NCI-H187 (cell line): ENCODE measurements at places on chromosomes 5 and 9.

GRCh38 chr5:172616730-172617129 is 24.3 kb upstream of the NEURL1B start:
- DNase-seq, result no peak

DNA sequence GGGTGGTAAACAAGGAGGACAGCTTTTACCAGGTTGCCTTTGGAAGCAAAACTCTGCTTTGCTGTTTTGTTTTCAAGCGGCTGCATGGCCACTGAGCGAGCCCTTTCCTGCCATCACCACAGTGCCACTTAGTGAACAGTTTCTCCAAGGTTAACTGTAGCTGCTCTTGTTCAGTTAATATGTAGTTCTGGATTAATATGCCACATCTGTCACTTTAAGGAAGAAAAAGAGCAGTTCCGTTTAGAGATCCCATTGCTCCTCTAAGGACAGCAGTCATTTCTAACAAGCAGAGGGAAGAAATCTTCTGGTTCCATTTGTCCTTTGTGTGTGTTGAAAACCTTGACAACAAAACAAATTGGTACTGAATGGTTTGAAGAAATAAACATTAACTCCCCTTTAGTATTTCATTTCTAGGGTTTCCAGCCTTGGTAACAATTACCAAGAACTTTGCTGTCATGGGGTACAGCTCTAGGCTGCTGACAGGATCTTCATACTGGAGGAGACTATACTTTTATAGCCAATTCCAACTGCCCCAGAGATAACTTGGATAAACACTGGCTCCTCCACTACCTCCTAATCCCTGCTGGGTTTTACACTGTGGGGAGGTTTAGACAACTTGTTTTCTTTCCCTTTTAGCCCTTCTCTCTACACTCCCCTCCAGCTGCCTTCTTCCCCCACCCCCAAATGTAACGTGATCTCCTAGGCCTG is 10.3 kb upstream of the ABL1 start:
- no peak for DNase-seq

GRCh38 chr5:89936576-89936975 is 473.0 kb downstream of the CETN3 start:
- no peak for DNase-seq

DNA sequence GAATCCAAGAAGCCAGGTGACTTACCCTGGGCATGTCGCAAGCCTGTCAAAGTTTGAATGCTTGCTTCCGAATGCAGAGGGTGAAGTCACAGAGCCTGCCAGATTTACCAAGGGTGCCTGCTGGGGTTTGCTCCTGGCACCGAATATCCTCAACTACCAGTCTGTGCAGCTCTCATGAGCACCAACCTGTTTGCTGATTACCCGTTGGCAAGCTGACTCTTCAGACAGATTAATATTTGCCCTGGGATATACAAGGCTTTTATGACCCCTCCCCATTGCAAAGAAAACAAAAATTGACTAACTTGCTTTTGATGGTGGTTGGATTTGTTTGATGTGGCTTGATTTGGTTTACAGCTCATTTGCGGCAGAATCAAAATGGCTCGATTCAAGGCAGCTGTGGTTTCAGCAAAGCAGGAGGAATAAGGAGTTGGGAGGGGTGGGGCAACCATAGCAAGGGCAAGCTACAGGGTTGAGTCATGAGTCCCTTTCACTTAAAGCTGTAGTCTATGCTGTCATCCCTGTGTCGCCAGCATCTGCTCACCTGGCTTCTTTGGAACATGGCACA is 82.3 kb upstream of the AGXT2 start:
- DNase-seq, result no peak

DNA sequence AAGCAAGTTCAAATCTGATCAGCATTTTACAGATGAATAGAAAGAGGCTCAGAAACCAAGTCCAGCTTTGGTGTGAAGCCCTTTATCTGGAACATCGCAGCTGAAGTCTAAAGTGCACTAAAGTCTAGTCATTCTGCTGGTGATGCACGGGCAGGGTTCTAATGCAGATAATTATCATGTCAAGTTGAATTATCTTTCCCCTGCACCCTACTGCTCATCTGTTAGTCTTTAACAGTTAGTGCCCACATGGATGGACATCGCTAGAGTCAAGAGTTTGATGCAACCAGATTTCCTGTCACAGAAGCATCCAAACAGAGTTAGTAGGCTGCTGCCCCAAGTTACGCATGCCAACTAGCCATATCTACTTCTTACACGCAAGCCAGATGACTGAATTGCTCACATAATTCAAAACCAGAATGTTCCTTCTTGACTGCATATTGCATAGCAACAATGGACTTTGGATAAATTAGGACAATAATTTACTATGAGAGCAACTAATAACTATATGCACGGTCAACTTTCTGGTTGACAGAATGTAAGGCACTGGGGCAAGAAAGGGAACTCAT is 1.6 kb upstream of the TOMM5 start:
- DNase-seq, result no peak

DNA sequence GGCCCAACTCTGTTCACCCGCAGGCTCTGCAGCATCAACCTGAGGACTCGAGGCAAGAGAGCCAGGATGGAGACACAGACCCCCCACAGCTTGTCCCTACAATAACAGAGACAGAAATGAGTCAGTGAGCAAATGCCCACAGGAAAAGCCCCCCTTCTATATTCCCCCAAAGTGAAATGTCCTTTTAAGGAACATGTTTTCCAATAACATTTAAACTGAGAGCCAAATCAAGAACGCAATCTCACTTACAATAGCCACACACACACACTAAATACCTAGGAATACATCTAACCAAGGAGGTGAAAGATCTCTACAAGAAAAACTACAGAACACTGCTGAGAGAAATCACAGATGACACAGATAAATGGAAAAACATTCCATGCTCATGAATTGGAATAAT is 49.0 kb downstream of the TEX10 start:
- DNase-seq, result no peak

DNA sequence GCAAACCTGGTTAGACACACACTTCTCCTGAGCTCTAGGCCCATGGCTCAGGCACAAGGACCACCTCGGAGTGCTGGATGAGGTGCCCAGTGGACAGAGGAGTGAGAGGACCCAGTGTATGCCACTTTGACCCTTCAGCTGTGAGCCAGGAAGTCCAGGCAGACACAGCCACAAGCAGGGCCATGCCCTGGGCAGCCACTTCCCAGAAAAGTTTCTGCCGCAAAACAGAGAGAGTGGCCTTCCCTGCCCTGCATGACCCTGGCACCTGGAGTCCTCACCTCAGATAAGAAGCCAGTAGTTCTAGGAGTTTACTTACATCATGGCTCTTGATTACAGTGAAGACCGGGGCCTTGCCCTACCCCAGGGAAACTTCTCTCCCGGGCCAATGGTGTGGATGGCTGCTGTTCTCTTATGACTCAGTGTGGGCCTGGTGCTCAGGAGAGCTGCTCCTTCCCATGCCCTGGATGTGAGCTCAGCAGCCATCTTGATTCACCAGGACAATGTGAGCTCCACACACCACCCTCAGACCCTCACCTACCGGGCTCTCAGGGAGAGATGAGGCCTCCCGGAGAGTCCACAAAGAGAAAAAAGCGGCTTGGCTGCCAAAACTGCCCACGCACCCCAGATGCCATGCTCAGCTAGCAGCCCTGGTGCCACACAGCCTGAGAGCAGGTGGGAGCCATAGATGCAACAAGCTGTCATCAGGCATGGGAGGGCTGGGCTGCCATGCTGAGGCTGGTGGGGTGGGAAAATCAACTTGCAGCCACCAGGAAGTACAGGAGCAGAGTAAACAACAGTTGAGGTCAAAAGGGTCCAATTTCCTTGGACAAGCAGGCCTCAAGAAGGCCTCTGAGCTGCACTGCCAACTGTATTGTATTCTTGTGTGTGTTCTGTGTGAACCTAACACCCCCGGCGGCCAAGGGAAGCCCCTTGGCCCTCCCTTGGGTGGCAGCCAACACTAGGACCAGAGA is 11.7 kb upstream of the IRF1 start:
- DNase-seq, result no peak

GRCh38 chr5:135487839-135488514 is 35.8 kb upstream of the TIFAB start:
- no peak for DNase-seq

GRCh38 chr9:38282756-38283155 is 109.7 kb upstream of the ALDH1B1 start:
- DNase-seq, result no peak

DNA sequence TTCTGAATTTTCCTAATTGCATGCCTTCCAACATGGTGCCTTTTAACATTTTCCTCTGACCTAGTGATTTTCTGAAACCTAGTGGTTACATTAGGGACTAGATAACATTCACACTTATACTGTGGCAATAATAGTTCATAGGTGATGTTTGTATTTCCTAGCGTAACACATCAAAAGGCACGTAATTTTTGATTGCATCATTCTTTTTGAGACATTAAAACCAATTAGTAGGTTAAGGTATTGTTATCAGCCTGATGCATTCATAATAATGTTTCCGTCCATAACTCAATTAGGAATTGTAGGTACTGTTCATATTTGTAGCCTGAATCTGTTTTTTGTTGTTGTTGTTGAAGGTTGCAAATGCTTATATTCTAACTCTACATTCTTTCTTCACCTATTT is 192.4 kb downstream of the ANXA1 start:
- no peak for DNase-seq

DNA sequence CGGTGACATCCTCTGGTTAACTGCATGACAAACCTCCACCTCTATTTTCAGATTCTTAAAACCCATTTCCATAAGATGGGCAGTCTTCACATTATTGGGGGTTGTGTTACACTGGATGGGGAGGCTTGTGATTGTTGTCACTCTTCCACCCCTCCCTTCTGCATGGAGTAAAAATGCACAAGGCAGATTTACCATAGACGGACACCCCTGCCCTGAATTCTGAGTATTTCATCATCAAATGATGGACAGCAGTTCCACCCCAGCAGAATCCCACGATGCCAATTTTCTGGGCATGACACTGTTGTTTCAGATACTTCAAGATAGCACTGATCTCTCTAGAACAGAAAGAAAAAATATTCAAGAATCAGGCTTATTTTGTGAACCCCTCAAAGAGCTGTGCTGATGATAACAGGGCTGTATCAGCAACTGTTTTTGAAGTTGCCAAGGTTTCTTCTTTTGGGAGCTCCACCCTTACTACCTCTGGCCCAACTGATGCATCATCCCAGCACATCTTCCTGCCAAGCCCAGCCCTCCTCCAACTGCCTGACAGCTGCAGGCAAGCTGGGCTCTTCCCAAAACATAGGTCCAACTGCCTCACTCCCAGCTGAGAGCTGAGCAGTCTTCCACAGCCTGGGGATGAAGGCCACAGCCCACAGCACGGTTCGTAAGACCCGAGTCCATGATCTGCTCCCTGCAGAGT is 21.4 kb downstream of the CMBL start:
- DNase-seq, result no peak

GRCh38 chr5:32720300-32720699 is 9.2 kb downstream of the NPR3 start:
- no peak for DNase-seq

GRCh38 chr9:38408719-38409118 is 15.5 kb downstream of the IGFBPL1 start:
- no peak for DNase-seq

DNA sequence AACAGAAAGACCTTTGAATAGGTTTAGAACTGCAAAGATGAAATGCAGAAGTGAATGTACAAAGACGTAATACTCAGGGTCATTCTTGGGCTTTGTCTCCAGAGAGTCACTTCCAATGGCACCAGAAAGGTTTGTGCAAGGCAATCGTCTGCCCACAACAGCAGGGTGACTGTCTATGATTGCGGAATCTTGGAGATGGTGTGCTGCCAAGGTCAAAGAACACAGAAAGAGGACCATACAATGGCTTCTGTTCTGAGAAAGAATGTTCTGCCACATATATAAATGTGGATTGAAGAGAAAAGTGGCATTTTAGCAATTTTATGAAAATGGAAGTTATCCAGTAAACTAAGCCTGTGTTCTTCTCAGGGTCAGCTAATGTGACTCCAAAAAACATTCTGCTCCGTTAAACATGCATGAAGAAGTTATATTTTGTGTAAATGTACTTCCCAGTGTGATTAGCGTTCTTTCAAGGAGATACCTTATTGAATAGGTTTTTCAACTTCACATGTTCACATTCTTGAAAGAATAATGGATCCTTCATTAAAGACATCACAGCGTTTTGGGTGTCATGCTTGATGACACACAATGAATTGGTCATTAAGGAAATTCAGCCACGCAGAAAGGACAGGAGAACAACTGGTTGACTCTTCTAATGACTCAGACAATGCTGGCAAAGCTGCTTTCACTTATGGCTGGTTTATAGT is 73.4 kb upstream of the CDH6 start:
- no peak for DNase-seq

DNA sequence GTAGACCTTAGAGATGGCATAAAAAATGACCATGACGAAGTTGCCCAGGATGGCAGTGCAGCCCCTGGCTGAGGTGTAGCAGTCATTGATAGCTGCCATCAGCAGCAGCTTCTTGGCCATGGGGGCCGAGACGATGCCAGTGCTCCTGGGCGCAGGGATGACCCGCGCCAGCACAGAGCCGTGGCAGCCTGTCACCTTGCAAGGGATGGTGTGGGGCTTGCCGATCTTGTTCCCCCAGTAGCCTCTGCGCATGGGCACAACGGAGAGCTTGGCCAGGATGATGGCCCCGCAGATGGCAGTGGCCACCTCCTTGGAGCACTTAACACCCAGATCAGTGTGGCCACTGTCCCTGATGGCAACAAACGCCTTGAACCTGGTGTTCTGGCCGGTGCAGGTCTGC is 2.1 kb upstream of the PGGT1B start:
- no peak for DNase-seq

GRCh38 chr5:87002485-87002884 is 265.2 kb upstream of the RASA1 start:
- DNase-seq, result no peak

DNA sequence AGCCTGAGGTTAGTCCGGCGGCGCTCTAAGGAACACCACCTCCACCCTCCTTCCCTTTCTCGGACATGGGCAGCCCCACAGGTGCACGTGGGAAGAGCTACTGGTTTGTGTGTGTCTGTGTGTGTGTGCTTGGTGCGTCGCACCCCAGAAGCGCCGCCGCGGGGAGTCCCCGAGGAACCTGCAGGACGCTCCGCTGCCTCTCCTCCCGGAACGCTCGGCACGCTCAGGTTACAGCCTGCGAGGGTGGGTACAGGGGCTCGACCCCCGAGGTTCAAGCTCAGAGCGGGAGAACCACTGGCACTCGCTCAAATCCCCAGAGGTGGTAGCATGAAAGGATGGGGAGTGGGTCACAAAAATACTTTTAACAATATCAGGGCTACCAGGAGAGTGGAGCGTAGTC is 2.0 kb downstream of the ASTN2 start:
- DNase-seq, result no peak

- no peak for DNase-seq
Observed at GRCh38 chr9:35771075-35771433, 17.0 kb upstream of the MSMP start.
